Pancreas (tissue), 10 donors: ENCODE measurements at places on chromosomes 7 and 10. TPM values are rescaled to one million over a fixed set of nuclear protein-coding genes. Genes with fewer than 3 reads are reported as not detected.
A peak's percentile ranks its signal among the peaks of the same experiment; 100 is the strongest.

DNA sequence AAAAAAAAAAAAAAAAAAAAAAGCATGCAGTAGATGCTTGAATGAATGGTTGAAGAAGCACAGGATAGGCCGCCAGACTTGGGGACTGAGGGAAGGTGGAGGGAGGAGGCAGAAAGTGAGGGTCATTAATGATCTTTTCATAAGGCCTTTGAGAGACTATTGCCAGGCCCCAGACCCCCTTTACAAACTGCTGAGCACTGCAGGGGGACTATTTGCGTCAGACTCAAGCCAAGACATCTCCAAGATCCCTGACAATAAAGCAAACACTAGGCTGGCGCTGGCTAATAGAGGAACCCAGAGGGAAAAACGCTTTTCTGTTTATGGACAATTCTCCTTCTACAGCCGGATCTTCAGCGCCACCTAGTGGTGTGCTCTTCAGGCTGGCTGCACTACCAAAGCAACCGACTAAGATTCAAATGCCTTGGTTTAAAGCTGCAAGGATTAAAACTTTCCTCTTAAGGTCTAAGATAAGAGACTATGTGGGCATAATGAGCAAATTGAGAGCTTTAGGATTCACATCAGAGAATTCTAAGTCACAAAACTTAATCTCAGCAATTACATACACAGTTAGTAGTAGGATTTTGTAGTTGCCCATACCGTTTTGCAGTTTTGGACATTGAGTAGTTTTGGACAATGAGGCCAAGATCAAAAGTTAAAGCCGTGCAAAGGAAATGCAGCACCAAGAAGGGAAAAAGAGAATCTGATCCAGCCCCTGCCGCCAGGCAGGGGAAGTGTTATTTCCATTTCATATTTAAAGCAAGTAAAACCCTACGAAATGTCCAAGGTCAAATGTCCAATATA lies 17.9 kb upstream of the AGK start:
- no peak overlapping the region for H3K27ac ChIP-seq
- no peaks in the 10 kb centered on the region for H3K27me3 ChIP-seq
- no peaks in the 10 kb centered on the region for H3K4me1 ChIP-seq
- H3K36me3 ChIP-seq = no peaks in the 10 kb centered on the region
- DNase-seq = peak; percentile 64
- H3K4me3 ChIP-seq = no peak overlapping the region

GRCh38 chr7:135771961-135772638 lies 23.5 kb upstream of the FAM180A start:
- no peak overlapping the region for H3K27ac ChIP-seq
- H3K4me1 ChIP-seq = no peaks in the 10 kb centered on the region
- H3K36me3 ChIP-seq = no peaks in the 10 kb centered on the region
- no peak for DNase-seq
- H3K27me3 ChIP-seq = no peaks in the 10 kb centered on the region
- H3K4me3 ChIP-seq = no peak overlapping the region

The EFCAB10 gene
- not detected for total RNA-seq

The ZNF365 gene
- total RNA-seq = 0.22 TPM

The AIMP2 gene
- total RNA-seq = 8.2 TPM

DNA sequence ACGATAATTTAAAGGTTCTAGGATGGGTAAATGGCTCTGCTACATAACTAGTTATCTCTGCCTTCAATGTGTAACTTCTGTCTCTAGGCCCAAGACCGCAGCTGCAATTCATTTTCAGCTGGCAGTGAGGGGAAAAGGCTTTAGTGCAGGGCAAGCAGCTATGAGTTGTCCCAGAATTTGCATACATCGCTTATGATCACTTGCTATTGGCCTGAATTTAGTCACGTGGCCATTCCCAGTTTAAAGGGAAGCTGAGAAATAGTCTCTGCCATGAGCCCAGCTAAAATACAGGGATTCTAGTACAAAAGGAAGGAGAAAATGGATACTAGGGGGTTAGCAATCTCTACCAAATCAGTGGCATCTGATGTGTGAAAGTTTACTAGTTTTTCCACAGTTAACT lies 145.8 kb upstream of the IMMP2L start:
- DNase-seq = no peak
- H3K4me3 ChIP-seq = no peak overlapping the region
- H3K4me1 ChIP-seq = no peaks in the 10 kb centered on the region
- no peaks in the 10 kb centered on the region for H3K27me3 ChIP-seq
- no peaks in the 10 kb centered on the region for H3K36me3 ChIP-seq

GRCh38 chr10:106392778-106393177 lies 771.7 kb downstream of the SORCS1 start:
- no peak overlapping the region for H3K27ac ChIP-seq
- DNase-seq = no peak
- no peaks in the 10 kb centered on the region for H3K27me3 ChIP-seq

- H3K36me3 ChIP-seq = no peaks in the 10 kb centered on the region
- H3K27me3 ChIP-seq = no peaks in the 10 kb centered on the region
- DNase-seq = no peak
- H3K27ac ChIP-seq = no peak overlapping the region
These were observed 31.3 kb upstream of the NANOS1 start for GRCh38 chr10:118998183-118998582.

The PIP gene
- not detected for total RNA-seq

DNA sequence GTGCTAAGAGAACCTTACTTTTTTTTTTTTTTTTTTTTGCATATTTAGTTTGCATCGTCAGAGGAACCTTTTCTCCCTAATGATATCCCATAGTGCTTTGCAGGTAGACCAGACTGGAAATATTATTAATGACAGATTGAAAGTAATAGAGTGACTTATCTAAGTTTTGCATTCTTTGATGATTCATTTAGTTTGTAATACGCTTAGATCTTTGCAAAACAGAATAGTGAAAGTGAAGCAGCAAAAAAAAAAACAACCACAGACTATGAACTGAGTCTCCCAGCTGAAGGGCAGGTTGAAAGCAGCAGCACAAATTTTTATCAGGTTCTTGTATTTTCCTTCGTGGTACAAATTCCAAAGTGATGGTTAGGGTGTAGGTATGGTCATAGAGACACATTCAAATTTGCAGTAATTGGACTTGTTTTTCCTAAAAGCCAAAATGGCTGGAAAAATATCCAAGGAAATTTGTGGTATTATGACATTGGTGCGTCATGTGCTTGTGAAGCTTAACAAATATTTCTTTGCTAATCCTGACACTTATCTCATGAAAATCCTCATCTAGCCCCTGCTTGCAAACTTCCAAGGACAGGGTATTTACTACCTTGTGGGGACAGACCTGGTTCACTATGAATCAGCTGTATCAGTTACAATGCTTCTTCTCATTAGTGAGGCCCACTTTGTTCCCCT lies 81.8 kb upstream of the CREB5 start:
- no peak overlapping the region for H3K27ac ChIP-seq
- H3K4me3 ChIP-seq = no peak overlapping the region
- H3K36me3 ChIP-seq = no peaks in the 10 kb centered on the region
- no peaks in the 10 kb centered on the region for H3K27me3 ChIP-seq
- DNase-seq = no peak
- H3K4me1 ChIP-seq = no peaks in the 10 kb centered on the region

GRCh38 chr10:77565590-77566023 lies 72.0 kb downstream of the KCNMA1 start:
- DNase-seq = no peak
- no peak overlapping the region for H3K4me3 ChIP-seq
- peaks cover 3% of the 10 kb centered on the region for H3K4me1 ChIP-seq
- H3K27me3 ChIP-seq = no peaks in the 10 kb centered on the region
- H3K27ac ChIP-seq = no peak overlapping the region

The SP8 gene
- total RNA-seq = not detected

The GPR26 gene
- not detected for total RNA-seq

The XRCC2 gene
- 0.28 TPM for total RNA-seq

- H3K36me3 ChIP-seq = no peaks in the 10 kb centered on the region
- no peak overlapping the region for H3K27ac ChIP-seq
- no peak for DNase-seq
- H3K4me3 ChIP-seq = no peak overlapping the region
- no peaks in the 10 kb centered on the region for H3K4me1 ChIP-seq
These were observed 31.0 kb upstream of the STARD3NL start for GRCh38 chr7:38147005-38147404.

- H3K4me3 ChIP-seq = no peak overlapping the region
- no peak for DNase-seq
- no peaks in the 10 kb centered on the region for H3K4me1 ChIP-seq
These were observed 105.5 kb upstream of the SGCE start for GRCh38 chr7:94761451-94761850.

GRCh38 chr10:31395695-31396094 lies 76.7 kb downstream of the ZEB1 start:
- H3K4me3 ChIP-seq = no peak overlapping the region
- no peaks in the 10 kb centered on the region for H3K27me3 ChIP-seq
- no peak overlapping the region for H3K27ac ChIP-seq
- no peaks in the 10 kb centered on the region for H3K4me1 ChIP-seq

The OPALIN gene
- not detected for total RNA-seq

- no peaks in the 10 kb centered on the region for H3K4me1 ChIP-seq
- H3K4me3 ChIP-seq = no peak overlapping the region
- no peaks in the 10 kb centered on the region for H3K36me3 ChIP-seq
- no peak for DNase-seq
- H3K27ac ChIP-seq = no peak overlapping the region
- H3K27me3 ChIP-seq = no peaks in the 10 kb centered on the region
These were observed 97.5 kb downstream of the SKIDA1 start for GRCh38 chr10:21427804-21428481.

DNA sequence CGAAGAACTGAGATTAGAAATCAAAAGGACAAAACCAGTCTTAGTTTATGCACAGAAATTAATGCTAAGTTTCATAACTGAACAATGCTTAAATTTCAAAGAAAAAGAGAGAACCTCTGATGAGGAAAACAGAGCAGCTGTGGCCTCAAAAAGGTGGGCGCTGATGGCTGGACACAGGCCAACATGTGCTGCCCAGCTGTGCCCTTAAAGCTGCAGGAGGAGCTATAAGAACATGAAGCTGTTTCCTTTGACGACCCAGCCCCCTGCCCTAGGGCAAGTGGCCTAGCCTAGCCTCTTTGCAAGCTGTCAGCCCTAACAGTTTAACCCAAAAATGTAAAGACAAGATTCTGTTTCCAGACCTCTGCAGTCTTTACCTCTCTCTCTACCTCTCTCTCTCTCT lies 107.7 kb downstream of the GRID1 start:
- no peak overlapping the region for H3K4me3 ChIP-seq
- no peaks in the 10 kb centered on the region for H3K36me3 ChIP-seq
- no peak for DNase-seq
